ENCODE measurements at places on chromosomes 13 and 19.

DNA sequence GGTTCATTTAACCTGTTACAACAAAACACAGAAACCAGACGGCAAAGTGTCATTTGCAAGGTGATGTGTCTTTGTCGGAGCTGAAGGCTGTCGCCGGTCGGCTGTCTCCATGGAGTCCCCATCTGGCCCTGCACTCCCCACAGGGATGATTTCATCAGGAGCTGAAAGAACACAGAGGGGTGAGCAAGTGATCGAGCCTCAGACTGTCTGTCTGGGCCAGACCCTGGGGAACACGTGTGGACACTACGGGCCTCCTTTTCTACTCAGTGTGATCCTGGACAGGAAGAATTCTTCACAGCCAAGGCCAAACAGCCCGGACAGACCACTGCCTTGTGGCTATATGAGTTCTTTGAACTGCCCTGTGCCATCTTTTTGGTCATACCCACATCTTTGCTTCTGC lies 85.1 kb downstream of the RNASEH2B start:
- no peaks in the 10 kb centered on the region for H3K27me3 ChIP-seq
- H3K4me1 ChIP-seq: peaks cover 4% of the 10 kb centered on the region
- H3K4me3 ChIP-seq: no peak overlapping the region
- no peaks in the 10 kb centered on the region for H3K36me3 ChIP-seq
- no peak overlapping the region for H3K27ac ChIP-seq

- H3K36me3 ChIP-seq: no peaks in the 10 kb centered on the region
- no peak overlapping the region for H3K27ac ChIP-seq
- H3K27me3 ChIP-seq: no peaks in the 10 kb centered on the region
- no peak overlapping the region for H3K4me3 ChIP-seq
- H3K4me1 ChIP-seq: no peaks in the 10 kb centered on the region
Observed at GRCh38 chr13:40453351-40454021, 213.0 kb downstream of the FOXO1 start.

- no peak for DNase-seq
- H3K36me3 ChIP-seq: no peaks in the 10 kb centered on the region
- no peak overlapping the region for H3K27ac ChIP-seq
- no peak overlapping the region for H3K4me3 ChIP-seq
- H3K4me1 ChIP-seq: no peaks in the 10 kb centered on the region
Observed at GRCh38 chr13:47798194-47798593, 202.9 kb downstream of the SUCLA2 start.

DNA sequence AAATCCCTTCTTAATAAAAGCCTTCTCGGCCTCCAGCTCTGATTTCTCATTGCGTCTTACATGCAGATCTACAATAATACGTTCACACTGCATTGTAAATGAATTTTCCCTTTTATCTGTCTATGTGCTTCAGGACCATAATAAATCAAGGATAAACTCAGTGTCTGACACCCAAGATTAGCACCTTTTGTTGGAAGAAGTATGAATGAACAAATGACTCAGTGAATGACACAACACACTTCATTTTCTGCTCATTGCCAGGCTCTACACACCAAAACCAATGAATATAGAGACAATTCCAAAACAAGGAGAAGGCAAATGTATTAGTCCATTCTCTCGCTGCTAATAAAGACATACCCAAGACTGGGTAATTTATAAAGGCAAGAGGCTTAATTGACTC lies 1224.4 kb downstream of the EFNB2 start:
- no peak overlapping the region for H3K4me3 ChIP-seq
- H3K27me3 ChIP-seq: no peaks in the 10 kb centered on the region
- no peaks in the 10 kb centered on the region for H3K4me1 ChIP-seq
- H3K36me3 ChIP-seq: no peaks in the 10 kb centered on the region
- H3K27ac ChIP-seq: no peak overlapping the region

- no peak for DNase-seq
- no peaks in the 10 kb centered on the region for H3K27me3 ChIP-seq
- no peak overlapping the region for H3K4me3 ChIP-seq
Observed at GRCh38 chr19:29321116-29321515, 108.2 kb upstream of the UQCRFS1 start.

- no peak for DNase-seq
- no peaks in the 10 kb centered on the region for H3K36me3 ChIP-seq
- H3K4me1 ChIP-seq: no peaks in the 10 kb centered on the region
- no peak overlapping the region for H3K4me3 ChIP-seq
- no peaks in the 10 kb centered on the region for H3K27me3 ChIP-seq
Observed at GRCh38 chr13:53004573-53004972, 24.0 kb upstream of the OLFM4 start.

GRCh38 chr13:77653301-77653700 lies 44.2 kb upstream of the SLAIN1 start:
- H3K27ac ChIP-seq: no peak overlapping the region
- no peaks in the 10 kb centered on the region for H3K27me3 ChIP-seq
- H3K36me3 ChIP-seq: no peaks in the 10 kb centered on the region
- no peaks in the 10 kb centered on the region for H3K4me1 ChIP-seq
- DNase-seq: no peak
- H3K4me3 ChIP-seq: no peak overlapping the region

GRCh38 chr13:101645871-101646270 lies 193.4 kb downstream of the ITGBL1 start:
- no peaks in the 10 kb centered on the region for H3K27me3 ChIP-seq
- H3K4me1 ChIP-seq: no peaks in the 10 kb centered on the region

GRCh38 chr13:94950303-94950702 lies 238.0 kb upstream of the SOX21 start:
- H3K4me1 ChIP-seq: no peaks in the 10 kb centered on the region
- no peak overlapping the region for H3K4me3 ChIP-seq
- no peak overlapping the region for H3K27ac ChIP-seq
- H3K36me3 ChIP-seq: no peaks in the 10 kb centered on the region

DNA sequence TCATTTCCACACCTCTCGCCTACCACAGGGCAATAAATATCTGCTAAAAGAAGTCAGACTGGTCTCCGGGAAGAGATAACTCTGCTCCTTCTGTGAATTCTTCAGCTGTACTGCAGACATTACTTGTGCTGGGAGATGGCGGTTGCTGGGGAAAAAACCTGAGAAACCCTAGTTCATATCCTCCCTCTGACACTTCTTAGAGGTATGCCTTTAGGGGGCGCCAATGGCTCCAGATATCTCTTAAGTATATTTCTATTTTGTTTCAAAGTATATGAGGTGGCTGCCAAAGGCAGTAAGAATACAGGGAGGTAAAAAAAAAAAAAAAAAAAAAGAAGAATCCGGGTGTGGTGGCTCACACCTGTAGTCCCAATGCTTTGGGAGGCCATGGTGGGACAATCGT lies 175.2 kb downstream of the PAN3 start:
- H3K4me1 ChIP-seq: no peaks in the 10 kb centered on the region
- no peak for DNase-seq
- H3K36me3 ChIP-seq: no peaks in the 10 kb centered on the region
- H3K27me3 ChIP-seq: no peaks in the 10 kb centered on the region
- no peak overlapping the region for H3K4me3 ChIP-seq
- H3K27ac ChIP-seq: no peak overlapping the region

GRCh38 chr19:17910791-17911360 lies 21.9 kb upstream of the CCDC124 start:
- no peaks in the 10 kb centered on the region for H3K27me3 ChIP-seq
- H3K27ac ChIP-seq: no peak overlapping the region
- H3K4me1 ChIP-seq: no peaks in the 10 kb centered on the region
- no peaks in the 10 kb centered on the region for H3K36me3 ChIP-seq
- H3K4me3 ChIP-seq: no peak overlapping the region

GRCh38 chr19:41339936-41340335 lies 13.8 kb downstream of the TGFB1 start:
- no peak overlapping the region for H3K27ac ChIP-seq
- H3K36me3 ChIP-seq: peaks cover 2% of the 10 kb centered on the region
- H3K27me3 ChIP-seq: no peaks in the 10 kb centered on the region
- DNase-seq: no peak
- H3K4me1 ChIP-seq: no peaks in the 10 kb centered on the region

GRCh38 chr13:94153586-94153985 lies 325.9 kb downstream of the DCT start:
- no peaks in the 10 kb centered on the region for H3K27me3 ChIP-seq
- no peak overlapping the region for H3K27ac ChIP-seq
- H3K4me1 ChIP-seq: peaks cover 2% of the 10 kb centered on the region
- H3K4me3 ChIP-seq: no peak overlapping the region

DNA sequence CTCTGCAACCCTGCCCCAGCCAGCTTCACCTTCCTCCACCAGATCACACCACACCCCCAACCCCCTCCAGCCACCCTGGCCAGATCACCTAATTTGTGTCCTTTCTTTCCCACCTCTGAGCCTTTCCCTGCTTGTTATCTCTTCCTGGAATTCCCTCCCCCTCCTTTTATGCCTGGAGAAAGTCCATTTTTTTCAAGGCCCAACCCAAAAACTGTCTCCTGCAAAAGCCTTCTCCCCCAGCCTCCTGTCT lies 5.3 kb upstream of the TLE2 start:
- no peak overlapping the region for H3K4me3 ChIP-seq
- DNase-seq: no peak
- no peak overlapping the region for H3K27ac ChIP-seq
- H3K27me3 ChIP-seq: no peaks in the 10 kb centered on the region

DNA sequence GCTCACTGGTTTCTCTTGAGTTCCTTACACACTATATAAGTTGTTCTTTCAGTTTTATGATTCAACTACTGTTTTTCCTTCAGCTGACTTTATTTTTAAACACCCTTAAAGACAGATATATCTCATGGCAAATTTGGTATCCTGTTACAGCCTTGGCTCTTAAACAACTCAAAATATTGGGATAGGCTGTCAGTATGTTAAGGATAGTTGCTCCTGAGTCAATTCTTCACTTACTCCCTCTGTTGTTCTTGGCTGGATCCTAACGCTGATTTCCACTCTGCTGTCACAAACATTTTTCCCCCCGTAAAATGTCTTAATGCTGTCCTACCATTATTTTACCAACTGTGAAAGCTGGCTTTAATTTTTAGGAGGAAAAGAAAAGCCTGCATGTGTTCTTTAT lies 1.2 kb downstream of the KCNRG start:
- H3K4me3 ChIP-seq: no peak overlapping the region
- no peaks in the 10 kb centered on the region for H3K27me3 ChIP-seq
- no peak overlapping the region for H3K27ac ChIP-seq
- no peak for DNase-seq
- peaks cover 6% of the 10 kb centered on the region for H3K4me1 ChIP-seq
- peaks cover 5% of the 10 kb centered on the region for H3K36me3 ChIP-seq

- H3K27ac ChIP-seq: no peak overlapping the region
- H3K27me3 ChIP-seq: no peaks in the 10 kb centered on the region
- no peaks in the 10 kb centered on the region for H3K36me3 ChIP-seq
- no peak for DNase-seq
- no peaks in the 10 kb centered on the region for H3K4me1 ChIP-seq
Observed at GRCh38 chr13:89227356-89227755, 1556.2 kb downstream of the SLITRK5 start.

DNA sequence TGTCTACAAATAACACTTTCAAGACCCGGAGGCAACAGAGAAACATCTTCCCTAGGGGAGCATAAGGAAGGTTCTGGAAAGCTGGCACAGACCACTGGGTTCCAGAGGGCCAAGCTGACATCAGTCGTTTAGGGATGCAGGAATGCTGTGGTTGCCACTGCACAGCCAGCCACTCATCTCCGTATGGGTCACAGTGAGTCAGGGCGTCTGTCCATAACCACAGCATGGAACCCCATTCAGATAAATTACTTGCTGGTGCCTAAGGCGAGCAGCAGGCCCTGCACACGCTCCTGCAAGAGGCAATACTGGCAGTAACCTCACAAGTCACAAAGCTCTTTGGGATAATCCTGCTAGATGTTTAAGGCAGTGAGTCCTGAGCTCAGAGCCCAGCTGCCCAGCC lies 140.9 kb upstream of the UBL3 start:
- H3K27ac ChIP-seq: no peak overlapping the region
- no peak for DNase-seq
- H3K36me3 ChIP-seq: no peaks in the 10 kb centered on the region
- H3K27me3 ChIP-seq: no peaks in the 10 kb centered on the region
- H3K4me1 ChIP-seq: no peaks in the 10 kb centered on the region

- H3K4me3 ChIP-seq: no peak overlapping the region
- H3K36me3 ChIP-seq: no peaks in the 10 kb centered on the region
- H3K27me3 ChIP-seq: no peaks in the 10 kb centered on the region
Observed at GRCh38 chr19:57099199-57099661, 20.6 kb upstream of the USP29 start.

DNA sequence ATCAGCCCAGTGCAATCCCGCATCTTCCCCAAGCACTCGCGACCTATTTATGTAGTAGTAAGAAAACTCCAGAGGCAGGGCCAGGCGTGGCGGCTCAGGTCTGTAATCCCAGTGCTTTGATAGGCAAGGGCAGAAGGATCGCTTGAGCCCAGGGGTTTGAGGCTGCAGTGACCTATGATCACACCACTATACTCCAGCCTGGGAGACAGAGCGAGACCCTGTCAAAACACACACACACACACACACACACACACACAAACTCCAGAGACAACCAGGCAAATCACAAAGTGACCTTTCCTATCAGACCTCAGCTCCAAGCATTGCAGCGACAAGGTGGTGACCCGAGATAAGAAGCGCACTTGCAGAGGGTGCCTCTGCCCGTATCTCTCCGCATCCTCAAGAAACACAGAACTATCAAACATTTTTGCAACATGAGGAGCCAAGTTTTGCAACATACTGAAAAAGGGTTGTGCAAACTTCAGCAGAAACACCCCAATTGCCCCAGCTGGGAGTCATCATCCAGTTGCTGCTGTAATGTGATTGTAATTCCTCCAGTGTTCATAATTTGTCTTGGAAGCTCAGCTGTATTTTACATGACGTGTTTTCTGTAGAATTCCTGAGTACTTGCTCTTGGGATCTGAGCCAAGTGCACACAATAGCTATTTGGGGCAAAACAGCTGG lies 8.7 kb upstream of the KLF2 start:
- H3K4me3 ChIP-seq: no peak overlapping the region
- H3K27me3 ChIP-seq: no peaks in the 10 kb centered on the region
- no peaks in the 10 kb centered on the region for H3K4me1 ChIP-seq
- no peak for DNase-seq
- H3K36me3 ChIP-seq: no peaks in the 10 kb centered on the region

- no peak overlapping the region for H3K4me3 ChIP-seq
- no peaks in the 10 kb centered on the region for H3K4me1 ChIP-seq
Observed at GRCh38 chr19:33239223-33239975, 13.7 kb upstream of the SLC7A10 start.

- no peaks in the 10 kb centered on the region for H3K36me3 ChIP-seq
- DNase-seq: no peak
- no peaks in the 10 kb centered on the region for H3K4me1 ChIP-seq
Observed at GRCh38 chr19:47049307-47049700, 880 bp upstream of the TMEM160 start.

- no peak overlapping the region for H3K27ac ChIP-seq
- H3K36me3 ChIP-seq: no peaks in the 10 kb centered on the region
- H3K4me3 ChIP-seq: no peak overlapping the region
- H3K27me3 ChIP-seq: no peaks in the 10 kb centered on the region
- no peaks in the 10 kb centered on the region for H3K4me1 ChIP-seq
Observed at GRCh38 chr13:50783066-50783465, 60.4 kb downstream of the DLEU7 start.
